ENCODE measurements at places on chromosomes 12 and 14.

GRCh38 chr14:76965232-76965631, 63.3 kb downstream of the IRF2BPL start:
- no peak for DNase-seq

GRCh38 chr12:69512820-69513219, 42.6 kb downstream of the FRS2 start:
- DNase-seq = no peak

- no peak for DNase-seq
These were observed 15.3 kb upstream of the ITPR2 start for GRCh38 chr12:26848156-26848825.

DNA sequence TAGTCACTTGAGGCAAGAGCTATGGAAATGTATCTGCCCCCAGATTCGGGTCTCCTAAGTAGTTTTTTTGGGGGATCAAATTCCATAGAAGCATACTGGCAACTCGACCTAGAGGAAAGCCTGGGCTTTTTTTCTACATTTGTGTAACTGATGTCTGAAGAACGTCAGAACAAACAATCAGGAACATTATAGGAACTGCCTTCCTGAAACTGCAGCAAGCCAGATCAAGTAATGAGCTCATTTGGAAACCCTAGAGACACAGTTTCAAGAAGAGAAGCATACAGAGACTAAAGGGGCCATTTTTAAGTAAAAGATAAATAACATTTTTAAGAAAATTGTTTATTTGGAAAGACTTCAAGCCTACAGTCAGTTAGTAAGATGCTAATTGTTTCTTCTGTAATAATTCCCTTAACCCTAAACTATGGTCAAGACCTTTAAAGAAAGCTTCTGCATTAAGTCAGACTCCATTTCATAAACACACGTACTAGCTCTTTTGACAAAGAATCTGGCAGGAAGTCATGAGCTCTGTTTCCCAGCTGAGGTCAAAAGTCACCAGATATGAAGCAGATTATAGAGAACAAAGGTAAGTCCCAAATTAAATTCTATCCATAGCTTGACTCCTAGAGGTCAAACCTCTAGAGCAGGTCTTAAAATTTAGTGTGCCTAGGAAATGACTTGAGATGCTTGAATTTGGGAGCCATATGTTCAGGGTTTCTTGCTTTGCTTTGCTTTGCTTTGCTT, 112.8 kb downstream of the EGLN3 start:
- DNase-seq = no peak

- DNase-seq = no peak
These were observed 28.5 kb downstream of the FOS start for GRCh38 chr14:75306927-75307699.

GRCh38 chr14:22976620-22977433, 5.5 kb downstream of the AJUBA start:
- no peak for DNase-seq

- no peak for DNase-seq
These were observed 103.9 kb downstream of the SUDS3 start for GRCh38 chr12:118480235-118480634.

DNA sequence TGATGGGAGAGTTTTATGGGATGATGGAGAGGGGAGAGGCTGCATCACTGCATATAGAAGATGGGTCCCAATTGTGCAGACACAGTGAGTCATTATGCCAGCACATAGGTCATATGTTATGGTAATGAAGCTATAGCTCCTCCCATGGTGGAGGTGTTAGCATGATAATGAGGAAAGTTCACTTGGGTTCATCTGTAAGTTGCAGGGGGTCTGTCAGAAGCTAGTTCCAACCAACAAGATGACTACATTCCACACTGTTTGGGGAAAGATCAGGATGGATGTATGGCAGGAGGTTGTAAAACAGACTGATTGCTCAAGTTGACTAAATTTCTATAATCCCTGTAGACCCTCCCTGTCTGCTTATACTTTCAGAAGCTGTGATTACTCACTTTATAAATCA, 561.3 kb downstream of the C12orf50 start:
- no peak for DNase-seq

DNA sequence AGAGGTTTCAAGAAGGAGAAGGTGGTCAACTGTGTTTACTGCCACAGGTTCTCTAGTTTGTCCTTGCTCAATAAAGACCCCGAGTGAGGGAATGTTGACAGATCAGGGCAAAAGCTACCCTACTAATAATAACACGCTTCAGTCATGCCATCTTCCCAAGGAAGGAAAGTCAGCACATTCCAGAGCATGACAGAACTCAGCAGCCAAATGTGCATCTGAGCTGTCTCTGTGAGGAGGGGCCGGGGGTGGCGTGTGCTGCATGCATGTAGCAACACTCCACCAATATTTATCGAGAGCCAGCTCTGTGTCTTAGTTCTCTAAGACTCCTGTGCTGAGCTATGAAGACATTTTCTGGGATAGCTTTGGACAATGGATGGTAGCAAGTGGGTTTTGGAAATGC, 260.4 kb downstream of the DPF3 start:
- no peak for DNase-seq

DNA sequence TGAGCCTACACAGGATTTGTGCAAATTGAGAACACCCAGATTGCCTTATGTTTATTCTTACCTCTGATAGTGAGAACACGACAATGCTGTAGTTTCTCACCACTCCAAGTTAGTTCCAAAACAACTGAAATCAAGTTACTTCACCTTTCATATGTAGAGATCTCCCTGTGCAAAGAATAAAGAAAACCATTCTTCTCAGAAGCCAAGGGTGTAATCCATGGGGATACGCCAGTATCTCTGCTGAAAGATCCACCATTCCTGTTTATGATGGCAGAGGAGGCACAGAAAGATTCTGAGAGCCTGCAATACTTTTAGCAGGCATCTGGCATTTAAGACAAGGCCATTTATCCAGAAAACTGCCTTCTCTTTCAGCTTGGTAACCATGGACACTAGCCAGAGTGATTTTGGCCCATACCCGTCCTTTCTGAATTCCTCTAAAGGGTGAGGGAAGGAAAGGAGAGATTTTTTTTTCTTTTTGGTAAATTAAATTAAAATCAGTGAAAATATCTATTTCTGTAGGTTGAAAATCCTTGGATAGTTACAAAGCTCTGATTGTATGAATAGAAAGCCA, 355.4 kb upstream of the FAR2 start:
- DNase-seq = no peak

- no peak for DNase-seq
These were observed 452.6 kb downstream of the ZFP36L1 start for GRCh38 chr14:68340262-68340661.

DNA sequence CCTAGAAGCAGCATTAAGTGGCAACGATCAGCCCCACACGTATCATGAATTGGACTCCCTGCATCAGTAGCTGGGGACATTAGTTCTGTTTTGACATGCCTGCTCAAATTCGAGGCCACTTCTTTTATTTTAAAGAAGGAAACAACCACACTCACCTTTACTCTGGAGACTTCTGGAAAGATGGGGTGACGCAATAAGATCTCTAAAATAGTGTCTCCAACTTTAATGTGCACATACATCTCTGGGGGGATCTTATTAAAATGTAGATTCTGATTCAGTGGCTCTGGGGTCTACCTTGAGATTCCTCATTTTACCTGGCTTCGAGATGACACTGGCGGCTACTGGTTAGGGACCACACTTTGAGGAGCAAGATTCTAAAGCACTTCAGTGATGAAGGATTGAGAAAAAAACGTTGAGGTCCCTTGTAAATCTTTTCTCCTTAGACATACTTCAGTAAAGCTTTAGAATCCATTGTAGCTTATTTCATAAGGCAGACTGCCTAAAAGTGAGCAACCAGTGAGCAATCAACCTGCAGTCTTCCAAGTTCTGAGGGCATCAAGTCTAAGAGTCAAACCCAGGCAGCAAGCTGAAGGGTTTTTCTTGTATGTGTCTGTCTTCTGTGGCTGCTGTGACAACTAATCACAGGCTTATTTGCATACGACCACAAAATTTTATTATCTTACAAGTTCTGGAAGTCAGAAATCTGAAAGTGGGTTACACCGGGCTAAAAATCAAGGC, 718.6 kb upstream of the TBX3 start:
- no peak for DNase-seq
